ENCODE measurements at places on chromosomes 7 and 10.

DNA sequence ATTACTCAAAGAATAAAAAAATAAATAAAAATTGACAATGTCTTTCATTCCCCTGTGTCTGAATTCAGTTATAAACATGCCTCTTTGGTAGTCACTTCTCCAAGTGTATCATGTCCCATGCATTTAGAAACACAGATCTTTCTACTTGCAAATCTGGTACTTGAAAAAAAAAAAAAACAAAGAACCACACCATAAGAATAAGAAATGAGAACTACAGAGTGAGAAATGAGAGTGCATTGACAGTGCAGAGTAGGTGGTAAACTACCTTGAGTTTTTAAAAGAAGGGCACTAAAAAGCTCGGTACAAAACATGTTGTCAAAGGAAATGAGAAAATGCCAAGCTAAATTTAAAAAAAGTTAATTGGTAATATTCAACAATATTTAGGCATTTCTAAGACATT, 123.0 kb downstream of the GPR85 start:
- no peak for DNase-seq

DNA sequence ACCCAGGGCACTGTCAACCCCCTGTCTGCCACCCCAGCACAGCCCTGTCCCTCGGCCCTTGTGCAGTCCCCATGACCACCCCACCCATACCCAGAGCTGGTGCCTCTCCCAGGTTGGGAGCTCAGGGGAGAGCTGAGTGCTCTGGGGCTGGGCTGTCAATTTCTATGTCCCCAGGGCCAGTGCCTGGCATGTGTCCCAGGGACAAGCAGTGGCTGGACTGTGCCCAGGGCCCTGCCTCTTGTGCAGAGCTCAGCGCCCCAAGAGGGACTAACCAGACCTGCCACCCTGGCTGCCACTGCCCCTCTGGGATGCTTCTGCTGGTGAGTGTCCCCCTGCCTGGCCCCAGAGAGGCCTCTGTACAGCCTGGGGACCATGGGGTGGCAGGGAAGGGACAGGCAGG, 29.0 kb upstream of the ZNF862 start:
- no peak for DNase-seq

- peak; percentile 69 for DNase-seq
These were observed 20.4 kb downstream of the OPALIN start for GRCh38 chr10:96338279-96338925.

DNA sequence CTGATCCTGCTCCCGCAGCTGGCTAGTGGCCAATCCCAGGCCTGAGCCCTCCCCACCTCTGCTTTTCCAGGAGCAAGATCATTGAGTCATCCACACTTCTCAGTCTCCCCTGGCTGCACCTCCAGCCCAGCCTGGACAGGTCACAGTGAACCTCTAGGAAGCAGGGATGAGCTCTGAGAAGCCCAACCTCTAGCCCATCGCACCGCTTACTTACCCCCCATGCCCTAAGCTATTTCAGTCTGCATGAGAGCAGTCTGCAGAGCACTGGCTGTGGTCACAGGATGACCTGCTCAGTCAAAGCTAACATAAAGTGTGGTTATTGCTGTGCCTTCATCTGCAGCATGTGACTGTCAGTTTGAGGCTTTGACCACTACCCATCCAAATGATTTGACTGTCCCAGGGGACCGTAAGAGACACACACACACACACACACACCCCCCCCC, 129.2 kb downstream of the SORBS1 start:
- no peak for DNase-seq

GRCh38 chr7:47734287-47734948, 152.5 kb upstream of the TNS3 start:
- DNase-seq: no peak

- DNase-seq: no peak
These were observed 59.8 kb downstream of the COA1 start for GRCh38 chr7:43669286-43670081.

DNA sequence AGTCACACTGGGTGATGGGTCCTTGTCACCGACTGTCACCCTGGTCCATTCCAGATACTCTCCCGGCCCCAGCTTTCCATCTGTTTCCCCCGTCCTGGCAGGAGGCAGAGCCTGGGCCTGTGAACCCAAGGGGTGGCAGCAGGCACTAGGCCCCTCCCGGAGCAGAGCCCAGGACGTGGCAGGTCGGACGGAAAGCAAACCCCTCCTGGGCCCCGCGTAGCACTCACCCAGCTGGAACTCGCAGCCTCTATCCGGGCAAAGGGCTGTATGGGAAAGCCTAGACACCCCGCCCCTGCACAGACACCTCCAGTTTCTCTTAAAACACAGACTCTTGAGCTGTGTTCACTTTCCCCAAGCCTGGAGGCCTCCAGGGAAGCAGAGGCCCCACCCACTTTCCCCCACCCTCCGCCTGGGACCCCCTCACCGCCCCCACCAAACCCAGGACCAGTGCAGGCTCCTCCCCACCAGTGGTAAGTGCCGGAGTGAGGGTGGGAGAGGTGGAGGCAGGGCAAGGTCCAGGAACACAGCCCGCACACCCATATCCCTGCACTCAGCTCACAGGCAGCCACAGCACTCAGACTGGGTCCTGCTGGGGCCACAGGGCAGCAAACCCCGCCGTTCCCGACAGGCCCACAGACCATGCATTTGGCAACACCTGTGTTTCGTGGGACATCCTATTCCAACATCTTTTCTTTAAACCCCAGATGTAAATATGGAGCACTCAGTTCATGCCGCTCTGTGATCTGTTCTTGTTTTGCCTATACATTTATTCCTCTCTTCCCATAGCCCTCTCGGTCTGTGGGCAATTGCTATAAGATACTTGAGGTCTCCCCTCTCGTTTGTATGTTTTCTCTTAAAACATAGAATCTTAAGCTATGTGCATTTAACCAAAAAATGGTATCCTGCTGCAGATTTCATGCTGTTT, 98.2 kb upstream of the PDGFA start:
- no peak for DNase-seq

DNA sequence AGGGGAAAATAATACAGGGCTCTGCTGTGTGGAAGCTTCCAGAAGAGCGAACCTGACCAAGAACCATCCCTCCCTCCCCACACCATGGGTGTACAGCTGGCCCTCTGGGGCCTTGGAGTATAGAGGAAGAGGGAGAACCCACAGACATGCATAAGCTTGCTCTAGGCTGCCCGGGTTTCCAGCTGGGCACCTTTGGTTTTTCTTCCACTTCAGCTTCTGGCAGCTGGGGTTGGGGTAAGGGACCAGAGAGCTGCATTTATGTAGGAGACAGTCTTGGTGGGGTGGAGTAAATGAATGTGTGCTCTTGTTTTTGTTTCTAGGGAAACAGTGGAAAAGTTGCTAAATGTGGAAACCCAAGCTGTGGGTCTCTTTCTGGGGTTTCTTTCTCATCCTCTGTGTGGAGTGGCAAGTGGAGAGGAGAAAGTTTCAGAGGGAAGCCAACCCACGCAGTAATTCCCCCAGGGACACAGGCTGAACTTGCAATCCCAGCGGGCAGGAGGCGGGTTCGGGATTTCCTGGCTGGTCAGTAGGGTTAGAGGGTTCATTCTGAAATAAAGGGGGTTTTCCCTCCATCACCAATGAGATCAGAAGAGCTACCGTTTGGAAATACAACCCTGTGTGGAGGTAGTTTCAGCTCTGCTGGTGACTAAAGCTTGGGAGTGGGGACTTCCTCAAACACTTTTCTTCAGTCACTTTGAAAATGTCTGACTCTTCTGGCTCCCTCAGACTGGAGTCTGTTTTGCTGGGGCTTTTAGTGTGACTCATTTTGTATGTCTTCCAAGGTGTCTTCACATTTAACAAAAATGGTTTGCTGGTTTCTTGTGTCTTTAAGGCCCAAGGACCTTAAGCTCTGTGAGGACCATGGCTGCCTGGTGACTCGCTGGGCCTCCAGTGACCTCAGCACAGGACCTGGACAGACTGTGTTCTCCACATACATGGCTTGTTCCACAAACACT, 22.2 kb upstream of the SRGN start:
- DNase-seq: no peak

- DNase-seq: no peak
These were observed 12.5 kb downstream of the PROSER2 start for GRCh38 chr10:11835704-11836103.

- no peak for DNase-seq
These were observed 79.3 kb downstream of the WIPF3 start for GRCh38 chr7:29885626-29886025.

DNA sequence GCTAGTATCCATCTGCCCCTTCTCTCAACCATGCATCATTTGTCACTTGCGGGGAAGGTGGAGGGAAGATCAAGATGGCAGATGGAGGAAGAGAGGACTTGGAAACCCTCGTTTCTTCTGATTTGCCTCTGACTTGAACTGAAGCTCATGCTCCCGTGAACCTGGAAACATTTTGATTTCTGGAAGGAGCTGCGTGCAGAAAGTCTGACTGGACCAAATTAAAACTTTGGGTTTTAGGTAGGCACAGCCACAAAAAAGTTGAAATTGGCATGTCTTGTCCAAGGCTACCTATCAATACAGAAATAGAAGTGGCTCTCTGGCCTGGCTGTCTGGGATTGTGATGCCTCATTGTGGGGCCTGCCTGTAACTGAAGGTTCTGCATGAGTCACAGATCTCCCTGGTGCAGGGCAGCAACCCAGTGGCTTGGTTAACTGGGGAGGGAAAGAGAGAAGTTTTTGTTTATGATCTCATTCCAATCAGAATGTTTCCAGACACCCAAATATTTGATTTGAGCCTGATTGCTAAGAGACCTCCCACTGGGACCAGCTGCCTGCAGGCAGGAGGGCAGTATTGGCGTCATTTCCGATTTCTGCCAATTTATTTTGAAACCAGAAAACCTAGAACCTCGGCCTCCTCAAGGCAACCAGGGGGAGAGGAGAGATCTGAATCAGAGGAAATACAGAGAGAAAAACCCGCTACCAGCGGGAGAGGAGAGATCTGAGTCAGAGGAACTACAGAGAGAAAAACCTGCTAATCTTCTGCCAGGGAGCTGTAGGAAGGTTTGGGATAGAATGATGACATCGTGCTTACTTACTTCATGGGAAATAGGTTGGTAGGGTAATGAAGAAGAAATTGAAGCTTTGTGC, 363.6 kb downstream of the ANKRD30A start:
- DNase-seq: no peak

DNA sequence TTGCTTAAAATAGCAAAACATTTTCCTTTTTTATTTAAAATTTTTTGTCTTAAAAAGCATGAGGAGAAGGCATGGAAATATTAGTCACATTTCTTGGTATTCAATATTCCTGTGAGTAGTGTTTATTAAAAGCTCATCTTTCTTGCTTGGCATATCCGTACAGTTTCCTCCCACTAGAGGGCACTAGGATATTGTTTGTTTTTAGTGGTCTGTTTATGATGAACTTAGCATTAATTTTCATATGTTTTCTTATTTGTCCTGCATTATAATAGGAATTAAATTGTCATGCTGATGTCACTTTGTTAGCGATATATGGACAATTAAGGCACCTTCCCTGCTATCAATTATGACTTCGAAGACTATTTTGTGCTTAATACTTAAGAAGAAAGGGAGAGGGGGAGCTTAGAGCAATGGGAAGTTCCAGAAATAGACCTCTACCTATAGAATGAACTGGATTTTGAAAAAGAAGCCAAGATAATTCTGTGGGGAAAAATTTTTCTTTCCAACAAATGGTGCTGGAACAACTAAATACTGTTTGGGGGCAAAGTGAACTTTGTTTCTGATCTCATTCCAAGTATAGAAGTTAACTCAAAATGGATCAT, 91.0 kb upstream of the STRIP2 start:
- peak; percentile 56 for DNase-seq

- no peak for DNase-seq
These were observed 70.3 kb downstream of the UNCX start for GRCh38 chr7:1302936-1303335.

DNA sequence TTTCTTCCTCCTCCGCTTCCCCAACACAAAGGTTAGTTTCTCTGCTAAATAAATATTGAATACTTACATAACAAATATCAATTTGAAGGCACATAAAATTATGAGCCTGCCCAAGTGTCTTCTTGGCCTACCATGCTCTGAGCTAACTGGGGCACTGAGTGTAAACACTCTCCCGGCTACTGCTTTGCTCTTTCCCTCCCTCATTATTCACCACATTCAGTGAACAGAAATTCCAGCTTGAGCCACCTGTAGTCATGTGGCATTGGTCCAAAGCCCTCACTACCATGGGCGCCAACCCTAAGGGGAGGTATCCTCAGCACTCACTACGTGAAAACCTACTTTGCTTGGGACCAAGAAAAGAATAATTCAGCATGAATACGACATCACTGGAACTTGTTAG, 409.0 kb downstream of the KCNMA1 start:
- DNase-seq: no peak

- no peak for DNase-seq
These were observed 198.2 kb upstream of the GNAI1 start for GRCh38 chr7:79936281-79936983.

GRCh38 chr7:24946467-24946866, 33.5 kb downstream of the OSBPL3 start:
- no peak for DNase-seq

DNA sequence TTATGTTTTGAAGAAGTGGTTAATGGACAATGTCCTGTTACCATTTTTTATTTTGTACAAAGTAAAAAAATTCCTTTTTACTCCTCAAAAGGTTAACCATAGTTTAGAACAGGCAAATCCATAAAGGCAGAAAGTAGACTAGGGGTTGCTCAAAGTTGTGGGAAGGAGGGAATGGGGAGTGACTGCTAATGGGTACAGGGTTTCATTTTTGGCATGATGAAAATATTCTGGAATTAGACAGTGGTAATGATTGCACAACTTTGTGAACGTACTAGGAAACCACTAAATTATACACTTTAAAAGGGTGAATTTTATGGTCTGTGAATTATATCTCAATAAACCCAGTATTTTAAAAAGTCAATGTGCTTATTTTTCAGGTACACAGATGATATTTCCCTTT, 35.4 kb upstream of the CDK14 start:
- no peak for DNase-seq

- DNase-seq: no peak
These were observed 15.8 kb upstream of the ZNRF2 start for GRCh38 chr7:30268586-30268985.

DNA sequence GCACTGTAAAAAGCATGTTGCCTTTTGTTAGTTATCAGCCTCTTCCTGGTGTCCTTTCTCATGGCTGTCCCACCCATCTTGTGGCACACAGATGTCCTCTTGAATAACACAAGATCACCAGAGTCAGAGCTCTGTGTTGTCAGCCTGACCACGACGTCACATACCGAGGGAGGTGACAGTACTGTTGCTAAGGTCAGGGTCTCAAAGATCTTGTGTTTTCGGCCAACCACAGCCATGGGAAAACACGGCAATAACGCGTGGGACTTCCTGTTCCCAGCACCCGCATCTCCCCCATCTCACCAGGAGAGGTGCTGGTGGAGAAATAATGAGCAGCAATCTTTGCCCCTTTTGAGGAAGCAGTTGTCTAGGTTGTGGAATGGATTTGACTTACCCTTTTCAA, 40.4 kb downstream of the NPVF start:
- no peak for DNase-seq
